NCI-H2029 treated with DMSO at 0.1 percent for 48 hours (cell line): ENCODE measurements at places on chromosomes 6 and 20.

DNA sequence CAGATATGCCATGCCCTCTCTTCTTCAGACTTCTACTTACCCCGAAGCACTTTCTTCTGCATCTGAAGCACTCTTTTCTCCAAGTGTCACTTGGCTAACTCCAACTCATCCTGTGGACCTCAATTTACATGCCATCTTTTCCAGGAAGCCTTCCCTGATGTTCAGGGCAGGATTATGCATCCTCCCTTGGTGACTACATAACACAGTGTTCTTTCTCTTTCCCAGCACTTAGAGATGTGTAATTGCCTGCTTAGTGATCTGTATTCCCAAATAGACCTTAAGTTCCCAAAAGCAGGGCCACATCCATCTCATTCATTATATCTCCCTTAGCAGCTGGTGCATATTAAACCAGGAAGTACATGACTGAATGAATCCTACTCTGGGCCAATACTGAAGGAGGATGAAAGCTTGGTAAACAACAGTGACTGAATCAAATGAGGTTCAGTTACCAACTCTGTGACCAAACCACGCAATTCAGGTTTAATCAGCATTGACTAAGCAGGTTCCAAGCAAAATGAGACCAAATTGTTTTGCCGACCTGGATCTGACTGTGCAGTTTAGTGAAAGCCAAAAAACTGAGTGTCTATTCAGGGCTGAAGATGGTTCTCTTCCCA lies 121.4 kb upstream of the TCF21 start:
- peak; percentile 1 for DNase-seq

DNA sequence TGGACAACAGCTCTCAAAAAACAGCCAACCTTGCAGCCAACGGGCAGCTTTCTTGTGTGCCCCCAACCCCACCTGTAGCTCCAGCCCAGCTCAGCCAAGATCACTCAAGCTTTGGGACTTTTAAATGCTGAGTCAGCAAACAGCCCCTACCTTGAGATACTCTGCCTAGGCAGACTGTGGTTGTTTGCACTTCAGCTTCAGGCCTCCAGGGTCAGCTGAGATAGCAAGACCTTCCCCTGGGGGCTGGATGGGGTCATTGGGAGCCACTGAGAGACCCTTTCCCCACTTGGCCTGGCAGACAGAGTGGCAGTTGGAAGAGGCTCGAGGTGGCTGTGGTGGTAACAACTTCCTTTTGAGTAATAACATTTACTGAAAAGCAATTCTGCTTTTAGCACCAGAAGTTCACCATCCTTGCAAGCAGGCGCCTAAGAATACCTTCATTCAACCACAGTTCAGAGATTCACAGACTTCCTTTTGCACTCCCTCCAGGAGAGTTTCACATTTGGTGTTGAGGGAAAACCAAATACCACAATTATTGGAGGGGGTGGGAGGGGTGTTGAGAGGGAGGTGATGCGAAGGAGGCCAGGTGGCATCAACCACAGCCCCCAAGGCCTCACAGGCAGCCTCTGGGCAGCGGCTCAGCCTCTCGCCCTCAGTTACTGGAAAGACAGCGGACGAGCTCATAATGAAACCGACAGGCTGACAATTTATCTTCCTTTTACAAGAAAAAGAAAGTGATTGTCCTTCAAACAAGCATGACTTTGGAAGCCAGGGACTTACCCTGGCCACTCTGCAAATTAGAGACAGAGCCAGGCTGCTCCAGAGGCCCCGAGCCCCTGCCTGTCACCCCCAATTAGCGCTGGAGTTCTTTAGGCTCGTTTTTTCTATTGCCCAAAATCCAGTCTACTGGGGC lies 148.1 kb downstream of the CEBPB start:
- DNase-seq = no peak

DNA sequence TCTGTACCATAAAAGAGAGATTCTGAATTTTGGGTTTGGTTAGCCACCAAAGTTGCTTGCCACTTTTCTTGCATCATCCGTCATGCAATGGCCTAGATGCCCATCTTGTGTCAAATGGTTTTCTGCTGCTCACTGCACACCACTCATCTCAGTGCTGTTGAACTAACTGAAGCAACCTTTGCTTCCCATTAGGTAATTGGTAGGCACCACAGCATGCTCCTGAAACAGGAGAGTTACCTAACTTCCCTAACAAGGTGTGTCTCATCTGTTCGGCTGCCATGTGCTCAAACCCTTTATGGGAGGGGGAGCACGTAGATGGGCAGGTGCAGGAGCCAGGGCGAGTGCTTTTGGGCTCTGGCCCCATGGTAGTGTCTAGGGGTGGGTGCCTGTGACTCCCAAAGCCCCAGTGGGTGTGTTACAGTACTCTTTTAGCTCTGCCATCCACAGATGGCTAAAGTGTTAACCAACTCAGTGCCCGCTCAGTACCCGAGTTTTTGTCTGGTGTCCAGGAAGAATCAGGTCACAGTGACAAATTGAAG lies 147.4 kb upstream of the SPACA1 start:
- DNase-seq = no peak

DNA sequence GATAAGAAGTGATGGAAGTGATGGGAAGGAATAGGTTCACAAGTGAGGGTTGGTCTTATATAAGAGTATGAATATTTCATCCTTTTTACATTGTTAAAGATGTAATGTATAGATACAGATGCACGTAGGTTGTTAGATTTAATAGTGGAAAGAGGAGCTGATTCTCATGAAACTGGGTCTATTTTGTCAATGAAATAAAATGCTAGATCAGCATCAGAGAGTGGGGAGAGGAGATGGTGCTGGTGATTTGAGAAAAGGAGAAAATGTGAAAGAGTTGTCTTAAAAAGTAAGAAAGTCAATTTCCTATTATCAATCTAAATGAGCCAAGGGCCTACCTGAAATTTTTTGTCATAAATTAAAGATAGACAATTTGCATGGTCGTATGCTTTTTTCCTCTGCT lies 82.8 kb upstream of the FYN start:
- DNase-seq = no peak

GRCh38 chr6:162610351-162610750 lies 117.2 kb downstream of the PRKN start:
- DNase-seq = no peak

- no peak for DNase-seq
These were observed 20.0 kb downstream of the DEF6 start for GRCh38 chr6:35317483-35318195.

GRCh38 chr20:24935140-24935539 lies 13.9 kb upstream of the CST7 start:
- no peak for DNase-seq

DNA sequence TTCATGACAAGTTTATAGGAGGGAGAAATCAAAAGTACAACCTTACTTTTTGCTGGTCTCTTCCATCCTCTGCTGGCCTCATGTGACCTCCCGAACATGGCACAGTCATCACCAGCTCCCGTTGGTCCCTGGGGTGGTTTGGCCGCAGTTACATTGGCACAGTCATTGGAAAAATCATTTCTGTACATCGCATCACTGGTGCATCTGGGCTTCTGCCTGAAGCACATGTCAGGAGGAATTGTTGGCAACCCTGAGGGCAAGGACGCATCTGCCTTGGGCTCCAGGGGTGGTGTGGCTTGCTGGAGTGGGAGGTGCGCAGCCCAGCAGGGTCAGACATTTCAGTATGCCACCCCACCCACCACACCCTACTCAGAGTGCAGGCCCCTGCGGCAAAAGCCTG lies 162.9 kb upstream of the SLC24A3 start:
- DNase-seq = no peak

- DNase-seq = no peak
These were observed 23.2 kb upstream of the STX11 start for GRCh38 chr6:144127097-144127496.

GRCh38 chr20:10637031-10637559 lies 36.7 kb downstream of the JAG1 start:
- no peak for DNase-seq

- DNase-seq = peak; percentile 25
These were observed 90.2 kb downstream of the F13A1 start for GRCh38 chr6:6230286-6230685.

- no peak for DNase-seq
These were observed 26.5 kb upstream of the SH3BGRL2 start for GRCh38 chr6:79604583-79605037.

- no peak for DNase-seq
These were observed 493.1 kb upstream of the MAP3K7 start for GRCh38 chr6:91079969-91080368.

GRCh38 chr20:62452475-62453095 lies 23.2 kb downstream of the GATA5 start:
- no peak for DNase-seq

DNA sequence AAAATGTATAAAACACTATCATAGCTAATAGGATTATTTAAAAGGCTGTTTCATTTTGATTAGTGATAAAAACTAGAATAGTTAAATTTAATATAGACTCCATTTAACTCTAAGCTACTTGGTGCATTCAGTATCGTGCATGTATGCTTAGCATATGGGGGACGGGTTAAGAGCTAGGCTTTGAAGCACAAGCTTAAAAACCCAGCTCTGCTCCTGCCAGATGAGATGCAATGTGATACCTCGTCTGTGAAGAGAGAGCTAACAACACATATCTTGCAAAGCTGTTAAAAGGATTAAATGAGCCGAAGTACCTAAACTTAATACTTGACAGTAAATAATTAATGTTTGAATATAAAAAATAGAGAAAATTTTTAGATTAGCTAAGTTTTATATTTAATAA lies 42.2 kb downstream of the DTNBP1 start:
- DNase-seq = peak; percentile 20

DNA sequence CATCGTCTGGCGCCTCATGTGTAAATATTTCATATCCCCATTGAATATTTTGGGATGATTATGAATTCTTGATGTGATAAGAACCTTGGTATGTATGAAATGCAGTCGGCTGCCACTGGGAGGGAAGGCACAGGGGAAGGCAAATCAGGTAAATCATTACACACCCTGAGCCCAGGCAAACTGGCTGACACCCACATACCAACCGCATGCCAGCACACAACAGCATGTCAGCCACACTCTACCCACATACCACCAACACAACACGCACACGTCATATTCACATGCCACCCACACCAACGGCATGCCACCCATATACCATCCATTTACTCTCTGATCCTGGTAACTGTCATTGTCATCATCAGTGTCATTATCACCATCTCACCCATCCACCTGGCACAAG lies 28.3 kb upstream of the MDGA1 start:
- no peak for DNase-seq

DNA sequence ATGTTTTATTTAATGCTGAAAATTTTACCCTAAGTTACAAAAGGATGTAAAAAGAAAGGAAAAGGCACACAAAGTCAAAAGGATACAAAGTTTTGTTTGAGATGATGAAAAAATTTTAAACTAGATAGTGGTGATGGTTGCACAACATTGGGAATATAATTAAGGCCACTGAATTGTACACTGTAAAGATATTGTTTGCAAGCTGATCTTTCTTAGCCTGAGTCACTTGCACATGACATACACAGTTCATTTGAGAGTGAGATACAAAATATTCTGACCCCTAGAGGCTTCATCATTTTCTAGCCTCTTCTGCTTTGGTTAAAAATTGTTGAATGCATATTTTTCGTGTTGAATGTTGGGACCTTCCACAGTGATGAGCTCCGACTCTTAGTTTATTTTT lies 462.6 kb downstream of the HDGFL1 start:
- no peak for DNase-seq

DNA sequence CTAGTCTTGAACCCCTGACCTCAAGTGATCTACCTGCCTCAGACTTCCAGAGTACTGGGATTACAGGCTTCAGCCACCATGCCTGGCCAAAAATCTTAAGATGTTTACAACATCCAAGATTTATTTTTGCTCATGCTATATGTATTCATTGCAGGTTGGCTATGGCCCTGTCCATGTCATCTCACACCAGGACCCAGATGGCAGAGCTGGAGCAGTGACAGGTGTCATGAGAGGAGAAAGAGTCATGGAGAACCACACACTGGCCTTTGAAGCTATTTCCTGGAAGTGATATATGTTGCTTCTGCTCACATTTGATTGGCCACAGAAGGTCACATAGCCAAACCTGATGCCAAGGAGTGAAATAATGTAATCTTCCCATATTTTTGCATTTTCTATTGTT lies 13.8 kb upstream of the DDR1 start:
- no peak for DNase-seq

DNA sequence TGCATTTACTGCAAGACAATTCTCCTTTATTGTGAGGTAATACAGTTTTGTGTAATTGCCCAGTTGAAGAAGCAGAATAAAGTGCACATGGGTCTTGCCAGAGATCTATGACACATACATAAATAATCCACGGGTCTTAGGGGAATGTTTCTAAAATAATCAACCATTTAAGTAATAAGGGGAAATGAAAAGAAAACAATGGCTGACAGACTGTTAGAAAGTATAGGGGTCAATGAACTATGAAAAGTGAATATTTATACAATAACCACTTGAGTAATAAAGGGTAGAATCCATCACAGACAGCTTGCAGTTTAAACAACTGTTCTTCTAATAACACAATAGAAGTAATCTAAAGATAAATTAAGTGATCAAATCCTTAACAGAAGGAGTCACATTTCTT lies 477.2 kb downstream of the EYS start:
- no peak for DNase-seq

DNA sequence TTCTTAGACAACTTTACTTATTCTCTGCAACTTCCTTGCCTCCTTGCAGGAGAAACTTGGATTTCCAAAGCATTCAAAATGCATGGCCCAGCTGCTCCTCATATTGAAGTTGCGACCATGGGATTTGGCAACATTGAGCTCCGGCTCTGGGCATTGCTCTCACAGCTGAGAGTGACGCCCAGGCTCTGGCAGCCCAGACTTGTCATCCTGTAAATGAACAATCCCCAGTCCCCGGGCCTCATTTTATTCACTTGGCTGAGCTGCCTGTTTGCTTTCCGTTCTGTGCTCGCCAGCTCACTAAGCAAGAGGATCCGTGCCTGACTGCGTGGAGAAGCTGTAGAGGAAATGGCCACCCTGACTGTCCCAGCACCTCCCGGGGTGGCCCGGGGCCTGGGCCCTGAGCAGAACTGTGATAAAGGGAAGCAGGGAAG lies 119.5 kb upstream of the CD93 start:
- no peak for DNase-seq

DNA sequence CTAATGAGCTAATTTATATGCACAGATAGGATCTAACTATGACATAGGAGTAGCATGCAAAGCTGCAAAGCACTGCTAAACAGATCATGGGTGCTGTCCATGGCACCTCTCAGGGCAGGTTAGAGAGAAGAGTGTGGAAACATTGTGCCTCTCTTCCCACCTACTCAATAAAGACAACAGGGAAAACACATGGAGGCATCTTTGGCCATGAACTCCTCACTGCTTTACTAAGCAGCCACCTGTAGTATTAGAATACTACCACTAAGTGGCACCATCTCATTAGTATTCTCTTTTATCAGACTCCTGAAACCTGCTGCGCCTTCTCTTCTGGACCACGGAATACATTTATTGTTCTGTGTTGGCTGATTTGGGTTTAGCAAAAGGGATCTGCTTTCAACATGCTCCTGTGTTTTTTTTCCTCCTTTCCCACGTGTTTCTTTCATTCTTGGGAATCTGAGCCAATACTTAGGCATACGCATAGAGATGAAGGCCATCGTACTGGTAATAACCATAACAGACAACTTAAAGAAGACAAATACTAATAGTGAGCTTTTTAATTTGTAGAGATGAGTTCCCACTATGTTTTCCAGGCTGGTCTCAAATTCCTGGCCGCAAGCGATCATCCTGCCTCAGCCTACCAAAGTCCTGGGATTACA lies 9.4 kb upstream of the HDDC2 start:
- peak; percentile 99 for DNase-seq

- DNase-seq = peak; percentile 49
These were observed 29.9 kb upstream of the ZNF184 start for GRCh38 chr6:27502508-27503435.

GRCh38 chr6:17361013-17361412 lies 32.4 kb upstream of the CAP2 start:
- DNase-seq = no peak

GRCh38 chr20:51628533-51629398 lies 86.2 kb upstream of the NFATC2 start:
- no peak for DNase-seq
